Activated CD8-positive, alpha-beta T cell treated with anti-CD3 and anti-CD28 coated beads, Interleukin-2, amount 10 ng/mL, durations not matched to agents 7 days and 5 days (primary cell): ENCODE measurements at places on chromosomes 2 and 18. TPM values are rescaled to one million over a fixed set of nuclear protein-coding genes. Genes with fewer than 3 reads are reported as not detected.

DNA sequence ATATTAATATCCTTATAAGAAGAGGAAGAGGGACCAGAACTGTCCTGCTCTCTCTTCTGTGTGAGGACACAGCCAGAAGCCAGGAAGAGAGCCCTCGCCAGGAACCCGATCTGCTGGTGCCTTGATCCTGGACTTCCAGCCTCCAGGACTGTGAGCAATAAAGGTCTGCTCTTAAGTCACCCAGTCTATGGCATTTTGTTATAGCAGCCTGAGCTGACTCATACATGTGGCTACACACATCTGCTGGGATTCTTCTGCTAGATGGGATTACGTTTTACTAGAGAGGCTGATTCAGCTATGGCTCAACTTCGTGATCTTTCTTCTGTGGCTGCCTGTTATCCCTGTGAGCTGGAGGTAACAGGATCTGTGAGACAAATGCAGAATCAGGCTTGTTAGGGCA, 29.6 kb downstream of the ARL4C start:
- H3K27ac ChIP-seq = no peak overlapping the region
- H3K4me3 ChIP-seq = no peak overlapping the region
- no peaks in the 10 kb centered on the region for H3K27me3 ChIP-seq
- DNase-seq = no peak

GRCh38 chr2:133240491-133241223, 327.6 kb downstream of the NCKAP5 start:
- H3K4me1 ChIP-seq = no peaks in the 10 kb centered on the region
- no peak overlapping the region for H3K27ac ChIP-seq
- no peak overlapping the region for H3K4me3 ChIP-seq
- no peaks in the 10 kb centered on the region for H3K27me3 ChIP-seq

DNA sequence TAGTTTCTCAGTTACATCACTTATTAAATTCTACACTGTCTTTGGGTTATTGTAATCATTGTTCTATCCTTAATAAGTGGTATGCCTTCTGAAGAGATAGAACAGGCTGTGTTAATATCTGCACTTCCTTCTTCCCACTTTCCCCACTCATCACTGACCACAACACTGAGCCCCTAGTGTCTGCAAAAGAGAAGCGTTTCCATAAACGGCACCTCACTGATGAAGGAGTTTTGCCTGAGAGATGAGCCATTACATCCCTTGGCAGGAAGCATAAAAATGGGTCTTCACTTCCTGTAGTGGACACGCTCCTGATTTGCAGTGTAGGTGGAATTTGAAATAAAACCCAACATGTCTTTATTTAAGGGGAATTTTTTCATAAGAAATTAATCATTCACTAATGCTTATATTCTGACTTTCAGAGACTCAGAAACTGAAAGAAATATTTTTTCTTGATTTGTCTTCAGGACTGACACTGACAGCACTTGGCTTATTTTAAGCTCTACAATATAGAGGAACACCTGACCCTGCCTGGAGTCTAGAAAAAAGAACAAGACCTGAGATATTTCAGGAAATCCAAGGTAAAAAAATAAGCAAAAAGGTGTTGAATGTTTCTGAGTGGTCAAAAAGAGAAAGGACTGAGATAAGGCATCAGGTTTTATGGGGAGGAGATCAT, 275.3 kb downstream of the RAD51AP2 start:
- no peak overlapping the region for H3K4me3 ChIP-seq
- H3K36me3 ChIP-seq = no peaks in the 10 kb centered on the region
- DNase-seq = no peak
- no peaks in the 10 kb centered on the region for H3K4me1 ChIP-seq

The AQP12B gene
- total RNA-seq = not detected

The ESPNL gene
- 0.10 TPM for total RNA-seq

The UGT1A1 gene
- not detected for total RNA-seq
